Activated CD8-positive, alpha-beta T cell treated with anti-CD3 and anti-CD28 coated beads, Interleukin-2, amount 10 ng/mL, durations not matched to agents 7 days and 5 days (primary cell): ENCODE measurements at places on chromosomes 6 and 20. TPM values are rescaled to one million over a fixed set of nuclear protein-coding genes. Genes with fewer than 3 reads are reported as not detected.

DNA sequence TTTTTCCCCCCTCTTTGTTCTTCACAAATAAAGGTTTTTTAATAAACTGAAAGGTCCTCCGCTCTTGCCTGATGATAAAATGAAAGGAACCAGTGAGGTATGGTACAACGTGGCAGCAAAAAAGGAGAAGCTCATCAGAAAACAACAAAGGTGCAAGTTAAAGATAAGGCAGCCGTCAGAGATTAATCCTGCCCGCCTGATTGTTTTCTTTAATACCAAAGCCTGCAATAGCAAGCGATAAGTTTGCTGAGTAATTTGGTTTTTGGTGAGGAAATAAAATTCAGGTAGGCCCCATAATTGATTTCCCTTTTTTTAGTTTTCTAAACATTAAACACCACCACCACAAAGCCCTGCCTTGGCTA lies 177.9 kb downstream of the MBOAT1 start:
- no peak for DNase-seq

RBM24 gene
- not detected for total RNA-seq

DNA sequence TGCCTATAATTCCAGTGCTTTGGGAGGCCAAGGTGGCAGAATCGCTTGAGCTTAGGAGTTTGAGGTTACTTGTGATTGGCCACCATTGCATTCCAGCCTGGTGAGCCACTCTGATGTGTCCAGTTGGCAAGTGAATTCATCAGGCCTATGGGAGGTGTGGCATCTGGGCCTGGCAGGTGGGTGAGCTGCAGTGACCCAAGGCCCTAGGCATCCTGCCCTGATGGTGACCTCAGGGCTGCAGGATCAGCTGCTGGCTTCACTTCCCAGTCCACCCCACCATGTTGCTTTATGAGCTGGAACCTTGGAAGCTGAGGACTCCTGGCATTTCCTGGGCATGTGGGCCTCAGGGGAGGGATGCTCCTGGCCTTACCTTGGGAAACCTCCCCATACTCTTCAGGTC lies 20.5 kb downstream of the RSPH9 start:
- DNase-seq: no peak

TRDN gene
- total RNA-seq: not detected

GDAP1L1 gene
- not detected for total RNA-seq
